ENCODE measurements at places on chromosomes 12 and 14. TPM values are rescaled to one million over a fixed set of nuclear protein-coding genes. Genes with fewer than 3 reads are reported as not detected.

DNA sequence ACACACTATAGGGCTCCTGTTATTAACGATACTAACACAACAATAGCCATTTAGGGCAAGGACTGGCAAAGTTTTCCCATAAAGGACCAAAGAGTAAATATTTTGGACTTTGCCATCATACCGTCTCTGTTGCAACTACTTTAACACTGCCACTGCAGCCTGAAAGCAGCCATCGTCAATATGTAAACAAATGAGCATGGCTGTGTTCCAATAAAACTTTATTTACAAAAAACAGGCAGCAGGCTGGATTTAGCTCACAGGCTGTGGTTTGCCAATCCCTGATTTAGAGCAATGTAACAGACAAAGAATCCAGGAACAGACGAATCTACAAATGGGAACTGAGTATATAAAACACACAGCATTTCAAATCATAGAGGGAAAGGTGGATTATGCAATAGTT lies 84.1 kb downstream of the FRMD6 start:
- DNase-seq: no peak

GRCh38 chr12:51970904-51971646 lies 19.6 kb downstream of the ACVR1B start:
- peak; percentile 36 for DNase-seq

- no peak for DNase-seq
Measured at GRCh38 chr12:9636150-9636850, 28.6 kb upstream of the KLRB1 start.

DNA sequence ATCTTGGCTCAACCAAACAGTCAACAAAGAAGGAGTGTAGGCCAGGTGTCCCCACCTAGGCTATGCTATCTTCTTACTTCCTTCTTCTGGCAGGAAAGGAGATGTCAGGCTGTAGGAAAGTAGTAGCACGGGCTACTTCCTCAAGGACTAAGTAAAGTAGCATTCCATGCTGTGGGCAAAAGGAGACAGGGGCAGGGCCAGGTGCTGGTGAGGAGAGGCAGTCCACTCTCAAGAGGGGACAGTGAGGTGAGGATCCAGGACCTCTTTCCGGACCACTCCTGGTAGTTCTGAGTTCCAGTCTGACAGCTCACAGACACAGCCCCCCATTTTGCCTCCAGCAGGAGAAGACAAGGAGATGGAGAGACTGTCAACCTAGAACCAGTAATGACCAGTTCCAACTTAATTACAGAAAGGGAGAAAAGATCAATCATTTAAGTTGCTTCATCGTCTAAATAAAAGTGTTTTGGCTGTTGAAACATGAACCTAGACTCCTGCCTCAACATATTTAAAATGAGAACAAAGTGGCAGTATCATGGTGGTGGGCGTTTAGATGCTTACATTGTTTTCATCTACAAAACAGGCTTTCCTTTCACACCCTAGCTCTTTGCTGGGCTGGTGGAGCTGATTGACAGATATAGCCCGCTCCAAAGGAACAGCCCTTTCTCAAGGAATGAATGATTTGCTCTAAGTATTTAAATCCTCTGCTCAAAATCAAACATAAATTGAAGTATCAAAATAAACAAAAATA lies 5.1 kb upstream of the SSTR1 start:
- no peak for DNase-seq

DNA sequence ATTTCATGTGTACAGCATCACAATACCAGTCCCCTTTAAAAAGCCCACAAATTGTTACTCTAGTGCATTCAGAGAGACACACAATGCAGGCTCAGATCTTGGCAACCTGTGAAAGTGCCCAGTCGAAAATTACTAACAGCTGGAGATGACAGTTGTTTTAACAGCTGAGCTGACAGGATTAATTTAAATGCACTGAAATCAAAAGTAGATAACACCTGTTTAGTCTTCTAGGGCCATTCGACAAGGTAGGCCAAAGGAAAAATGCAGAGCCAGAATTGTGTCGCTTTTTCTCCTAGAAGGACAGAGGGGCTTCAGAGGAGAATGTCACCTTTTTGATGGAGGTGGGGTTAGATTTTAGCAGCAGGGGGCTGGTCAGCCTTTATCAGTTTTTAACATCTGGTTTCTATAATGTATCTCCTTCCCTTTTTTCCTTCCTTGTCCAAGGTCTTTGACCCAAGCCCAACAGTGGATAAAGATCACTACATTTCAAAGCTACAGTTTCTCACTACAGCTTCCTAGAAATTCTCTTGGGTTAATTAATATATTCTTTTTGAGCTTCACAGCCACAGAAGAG lies 139.1 kb downstream of the SOX5 start:
- DNase-seq: no peak

Gene GPR65
- 1.6 TPM for total RNA-seq

Gene POC1B
- total RNA-seq: 24.1 TPM

Gene COL2A1
- 1.2 TPM for total RNA-seq
